ENCODE measurements at places on chromosomes 1 and 21. TPM values are rescaled to one million over a fixed set of nuclear protein-coding genes. Genes with fewer than 3 reads are reported as not detected.

- no peak overlapping the region for H3K4me3 ChIP-seq
- H3K27me3 ChIP-seq = no peaks in the 10 kb centered on the region
- H3K27ac ChIP-seq = no peak overlapping the region
- H3K36me3 ChIP-seq = no peaks in the 10 kb centered on the region
- DNase-seq = no peak
Observed at GRCh38 chr1:17377325-17377953, 5.4 kb downstream of the PADI6 start.

GRCh38 chr1:172827841-172828240 lies 168.9 kb downstream of the FASLG start:
- H3K36me3 ChIP-seq = no peaks in the 10 kb centered on the region
- H3K4me3 ChIP-seq = no peak overlapping the region
- DNase-seq = no peak
- H3K27me3 ChIP-seq = no peaks in the 10 kb centered on the region

- no peaks in the 10 kb centered on the region for H3K27me3 ChIP-seq
- H3K4me1 ChIP-seq = no peaks in the 10 kb centered on the region
- peaks cover 23% of the 10 kb centered on the region for H3K36me3 ChIP-seq
- no peak overlapping the region for H3K27ac ChIP-seq
Observed at GRCh38 chr1:235781807-235782206, 84.9 kb downstream of the LYST start.

DNA sequence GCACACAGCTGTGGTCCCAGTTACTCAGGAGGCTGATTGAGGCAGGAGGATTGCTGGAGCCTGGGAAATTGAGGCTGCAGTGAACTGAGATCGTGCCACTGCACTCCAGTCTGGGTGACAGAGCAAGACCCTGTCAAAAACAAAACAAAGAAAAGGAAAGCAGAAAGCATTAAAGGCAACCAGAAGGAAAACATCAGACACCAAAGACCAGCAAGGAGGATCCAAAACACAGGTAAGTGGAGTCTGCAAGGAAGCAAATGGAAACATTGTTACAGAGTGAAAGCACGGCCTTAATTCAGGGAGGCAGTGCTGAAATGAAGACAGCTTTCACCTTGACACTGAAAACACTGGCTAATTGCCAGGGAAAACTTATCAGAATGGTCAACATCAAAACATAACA lies 40.8 kb downstream of the CFAP74 start:
- no peaks in the 10 kb centered on the region for H3K4me1 ChIP-seq
- H3K27me3 ChIP-seq = no peaks in the 10 kb centered on the region
- no peaks in the 10 kb centered on the region for H3K36me3 ChIP-seq
- H3K4me3 ChIP-seq = no peak overlapping the region

DNA sequence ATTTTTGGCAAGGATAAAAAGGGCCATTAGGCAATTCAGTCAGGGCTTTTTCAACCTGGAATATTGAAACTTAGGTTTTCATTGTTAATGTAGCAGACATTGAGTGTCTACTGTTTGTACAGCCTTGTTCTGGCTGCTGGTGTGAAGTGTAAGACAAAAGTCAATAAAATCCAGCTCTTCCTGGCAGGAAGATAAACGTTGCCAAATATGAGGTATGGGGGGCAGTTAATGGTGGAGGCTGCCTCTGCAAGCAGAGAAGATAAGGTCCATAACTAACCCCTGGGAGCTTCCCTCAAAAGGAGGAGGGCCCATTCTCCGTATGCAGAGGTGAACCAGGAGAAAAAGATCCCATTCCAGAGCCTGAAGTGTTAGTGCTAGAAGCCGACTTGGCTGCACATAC lies 19.5 kb upstream of the SHE start:
- DNase-seq = no peak
- H3K4me3 ChIP-seq = no peak overlapping the region

DNA sequence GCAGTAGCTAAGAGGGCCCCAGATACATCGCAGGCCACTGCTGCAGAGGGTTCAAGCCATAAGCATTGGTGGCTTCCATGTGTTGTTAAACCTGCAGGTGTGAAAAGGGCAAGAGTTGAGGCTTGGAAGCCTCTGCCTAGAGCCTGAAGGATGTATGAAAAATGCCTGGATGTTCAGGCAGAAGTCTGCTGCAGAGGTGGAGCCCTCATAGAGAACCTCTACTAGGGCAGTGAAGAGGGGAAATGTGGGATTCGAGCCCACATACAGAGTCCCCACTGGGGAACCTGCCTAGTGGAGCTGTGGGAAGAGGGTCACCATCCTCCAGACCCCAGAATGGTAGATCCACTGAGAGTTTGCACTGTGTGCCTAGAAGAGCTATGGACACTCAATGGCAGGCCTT lies 30.6 kb upstream of the ADGRL4 start:
- H3K27me3 ChIP-seq = no peaks in the 10 kb centered on the region
- DNase-seq = no peak
- no peaks in the 10 kb centered on the region for H3K4me1 ChIP-seq
- H3K36me3 ChIP-seq = no peaks in the 10 kb centered on the region
- no peak overlapping the region for H3K27ac ChIP-seq
- H3K4me3 ChIP-seq = no peak overlapping the region

DNA sequence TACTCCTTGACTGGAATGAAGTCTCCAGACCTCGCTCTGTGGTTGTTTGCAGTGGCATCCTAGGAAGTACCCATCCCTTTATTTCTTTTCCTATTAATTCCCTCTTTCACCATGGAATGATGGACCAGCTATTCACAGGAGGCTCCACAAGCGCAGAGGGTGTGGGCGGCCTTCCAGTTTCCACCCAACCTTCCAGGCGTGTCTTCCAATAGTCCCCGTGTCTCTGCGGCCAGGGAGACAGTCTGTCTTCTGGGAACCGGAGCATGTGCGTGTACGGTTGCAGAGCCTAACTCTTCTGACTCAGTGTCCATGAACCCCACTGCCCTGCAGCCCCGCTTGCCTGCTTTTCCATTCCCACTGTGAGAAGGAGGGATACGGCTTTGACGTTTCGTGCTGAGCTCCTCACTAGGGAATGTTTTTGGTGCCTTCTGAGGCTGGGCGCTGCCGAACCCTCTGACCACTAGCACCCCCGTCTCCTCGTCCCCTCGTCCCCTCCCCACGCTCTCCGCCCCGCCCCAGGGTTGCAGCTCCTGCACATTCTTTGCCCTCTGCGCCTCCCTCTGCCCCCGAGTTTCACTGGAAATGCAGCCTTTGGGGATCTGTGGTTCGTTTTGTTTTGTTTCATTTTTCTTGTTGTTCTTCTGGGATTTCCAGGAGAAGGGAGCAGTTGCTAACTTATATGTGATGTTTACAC lies 26.3 kb upstream of the FAM3B start:
- H3K27me3 ChIP-seq = no peaks in the 10 kb centered on the region
- no peak overlapping the region for H3K27ac ChIP-seq
- peak overlapping the region; percentile 36 for H3K4me3 ChIP-seq

GRCh38 chr1:107620753-107621152 lies 344.2 kb downstream of the VAV3 start:
- no peaks in the 10 kb centered on the region for H3K36me3 ChIP-seq
- H3K4me3 ChIP-seq = no peak overlapping the region
- no peak for DNase-seq
- H3K27me3 ChIP-seq = no peaks in the 10 kb centered on the region
- no peak overlapping the region for H3K27ac ChIP-seq
- no peaks in the 10 kb centered on the region for H3K4me1 ChIP-seq

- no peak overlapping the region for H3K27ac ChIP-seq
- H3K27me3 ChIP-seq = no peaks in the 10 kb centered on the region
- DNase-seq = no peak
- H3K36me3 ChIP-seq = no peaks in the 10 kb centered on the region
- H3K4me1 ChIP-seq = peaks cover 15% of the 10 kb centered on the region
Observed at GRCh38 chr1:1364266-1364665, 5.9 kb upstream of the MXRA8 start.

- DNase-seq = no peak
- H3K27me3 ChIP-seq = no peaks in the 10 kb centered on the region
- no peak overlapping the region for H3K4me3 ChIP-seq
- H3K27ac ChIP-seq = no peak overlapping the region
- H3K36me3 ChIP-seq = no peaks in the 10 kb centered on the region
Observed at GRCh38 chr1:70134148-70134547, 71.2 kb downstream of the LRRC40 start.

- H3K27me3 ChIP-seq = no peaks in the 10 kb centered on the region
- no peak overlapping the region for H3K4me3 ChIP-seq
- H3K27ac ChIP-seq = no peak overlapping the region
- DNase-seq = no peak
- no peaks in the 10 kb centered on the region for H3K4me1 ChIP-seq
Observed at GRCh38 chr1:112926858-112927257, 29.1 kb downstream of the SLC16A1 start.

DNA sequence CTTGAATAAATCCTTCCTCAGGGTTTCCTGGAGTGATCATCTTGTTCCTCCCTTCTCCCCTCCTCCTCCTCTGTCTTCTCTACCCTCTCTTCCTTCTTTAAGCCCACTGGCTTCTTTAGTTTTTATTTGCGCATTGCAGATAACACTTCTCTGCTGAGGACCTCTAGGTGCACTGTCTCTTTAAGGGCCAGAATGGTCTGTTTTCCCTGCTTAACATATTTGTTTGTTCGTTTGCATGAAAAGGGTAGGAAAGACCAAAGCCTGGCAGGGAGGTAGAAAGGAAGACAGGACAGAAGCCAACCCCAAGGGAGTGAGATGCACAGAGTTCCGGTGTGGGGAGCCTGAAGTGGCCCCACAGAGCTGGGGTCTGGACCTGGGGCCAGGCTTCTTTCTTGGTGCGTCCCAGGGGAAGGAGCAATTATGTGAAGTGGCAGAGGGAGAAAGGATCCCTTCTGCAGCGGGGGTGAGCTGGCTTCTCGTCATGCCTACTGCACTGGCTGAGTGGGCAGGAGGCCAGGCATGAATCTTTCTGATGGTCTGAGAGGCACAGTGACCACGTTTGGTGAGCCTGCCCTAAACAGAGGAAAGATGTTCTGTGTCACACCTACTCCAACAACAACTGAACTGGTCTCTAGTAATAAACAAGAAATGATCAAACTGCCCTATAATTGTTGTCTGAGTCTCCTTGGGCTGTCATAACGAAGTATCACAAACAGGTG lies 232.7 kb downstream of the KCNJ6 start:
- no peak for DNase-seq
- no peak overlapping the region for H3K27ac ChIP-seq
- no peaks in the 10 kb centered on the region for H3K36me3 ChIP-seq
- no peak overlapping the region for H3K4me3 ChIP-seq
- no peaks in the 10 kb centered on the region for H3K27me3 ChIP-seq

- H3K4me1 ChIP-seq = peaks cover 5% of the 10 kb centered on the region
- no peak for DNase-seq
- H3K4me3 ChIP-seq = no peak overlapping the region
- no peaks in the 10 kb centered on the region for H3K36me3 ChIP-seq
- no peaks in the 10 kb centered on the region for H3K27me3 ChIP-seq
Observed at GRCh38 chr1:2946291-2946690, 75.0 kb upstream of the ACTRT2 start.

DNA sequence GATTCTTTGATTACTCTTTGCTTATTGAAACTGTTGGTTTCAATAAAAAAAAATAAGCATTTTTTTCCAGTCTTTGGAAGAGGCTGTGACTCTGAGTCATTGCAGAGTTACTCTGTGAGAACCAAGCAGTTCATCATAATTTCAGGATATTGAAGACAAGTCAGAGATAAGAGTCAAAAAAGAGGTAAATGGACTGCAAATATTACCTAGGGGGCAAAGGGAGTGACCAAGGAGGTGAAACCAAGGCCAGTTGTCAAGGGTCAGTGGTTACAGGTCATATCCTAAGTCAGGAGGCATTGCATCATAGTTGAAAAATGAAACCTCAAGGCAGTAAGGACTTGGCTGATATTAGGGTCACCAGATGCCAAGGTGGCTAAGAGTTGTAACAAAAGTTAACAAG lies 597.1 kb upstream of the USP24 start:
- H3K27ac ChIP-seq = no peak overlapping the region
- H3K4me3 ChIP-seq = no peak overlapping the region
- no peaks in the 10 kb centered on the region for H3K27me3 ChIP-seq
- no peaks in the 10 kb centered on the region for H3K36me3 ChIP-seq

DNA sequence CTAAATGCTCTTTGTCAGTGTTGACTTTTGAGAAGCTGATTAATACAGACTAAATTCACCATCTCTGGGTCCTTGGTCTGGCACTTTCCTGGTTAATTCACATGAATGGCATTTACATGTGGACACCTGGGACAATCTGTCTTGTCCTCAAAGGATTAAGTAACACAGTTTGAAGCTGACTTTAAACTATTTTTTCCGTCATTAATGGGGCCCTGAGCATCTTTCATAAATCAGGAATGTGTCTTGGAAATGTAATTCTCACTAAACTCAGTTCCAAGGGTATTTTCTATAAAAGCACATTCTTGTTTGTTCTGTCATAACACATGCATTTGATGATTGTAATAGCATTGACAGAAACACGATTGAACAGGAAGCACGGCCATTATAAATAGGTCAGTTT lies 26.7 kb upstream of the NBL1 start:
- H3K4me1 ChIP-seq = peaks cover 25% of the 10 kb centered on the region
- H3K4me3 ChIP-seq = no peak overlapping the region
- H3K36me3 ChIP-seq = peaks cover 4% of the 10 kb centered on the region
- no peaks in the 10 kb centered on the region for H3K27me3 ChIP-seq
- DNase-seq = no peak

DNA sequence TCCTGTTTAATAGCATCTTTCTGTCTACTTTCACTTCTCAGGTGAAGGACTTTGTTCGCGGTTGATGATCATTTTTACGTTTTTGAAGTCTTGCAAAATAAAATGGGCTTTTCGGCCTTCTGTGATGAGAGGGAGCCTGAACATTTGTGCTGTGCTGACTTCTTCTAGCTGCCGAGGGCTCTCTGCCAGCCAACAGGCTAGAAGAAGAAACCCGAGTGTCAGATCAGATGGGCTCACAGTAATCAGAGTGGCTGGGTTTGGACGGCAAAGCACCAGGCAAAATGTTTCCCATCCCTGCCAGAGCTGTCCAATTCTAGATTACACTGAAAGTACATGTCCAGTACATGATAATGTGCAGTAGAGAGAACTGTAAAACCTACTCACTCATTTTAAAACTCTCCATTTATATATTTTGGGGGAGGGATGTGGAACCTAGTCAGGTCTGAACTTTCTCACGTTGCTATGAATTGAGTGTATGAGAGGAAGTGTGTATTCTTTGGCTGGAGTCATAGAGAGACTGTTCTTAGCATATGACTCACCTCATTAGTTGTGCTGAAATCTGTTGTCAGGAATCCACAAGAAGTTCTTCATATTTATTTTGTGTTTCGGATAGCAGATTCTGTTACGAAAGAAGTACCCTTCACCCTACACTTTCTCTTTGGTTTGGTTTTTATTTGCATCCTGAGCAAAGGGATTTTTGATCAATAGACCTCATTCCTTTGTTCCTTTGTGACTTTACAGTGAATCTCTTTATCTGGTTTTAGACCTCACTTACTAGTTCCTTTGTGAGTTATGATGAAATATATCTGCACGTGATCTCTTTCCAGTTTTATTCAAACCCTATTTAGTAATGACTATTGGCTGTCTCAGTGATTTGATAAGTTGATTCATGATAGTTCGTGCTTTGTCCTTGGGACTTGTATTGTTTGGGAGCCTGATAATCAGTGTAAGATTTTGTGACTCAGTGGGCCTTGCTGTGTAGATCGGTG lies 4.8 kb downstream of the ATP1A1 start:
- H3K36me3 ChIP-seq = no peaks in the 10 kb centered on the region
- peak overlapping the region; percentile 81 for H3K4me3 ChIP-seq
- peak overlapping the region; percentile 96 for H3K27ac ChIP-seq
- DNase-seq = peak; percentile 75

Gene F13B
- total RNA-seq = not detected

Gene CFHR3
- not detected for total RNA-seq

Gene RIMS3
- total RNA-seq = 43.9 TPM

Gene LCE1D
- total RNA-seq = not detected

Gene NBPF6
- total RNA-seq = not detected

Gene ZNF436
- 3.1 TPM for total RNA-seq

Gene FCGR3B
- not detected for total RNA-seq
